ENCODE measurements at places on chromosomes 1 and 21.

- DNase-seq, result no peak
These were observed 177.6 kb upstream of the HMCN1 start for GRCh38 chr1:185556561-185556960.

DNA sequence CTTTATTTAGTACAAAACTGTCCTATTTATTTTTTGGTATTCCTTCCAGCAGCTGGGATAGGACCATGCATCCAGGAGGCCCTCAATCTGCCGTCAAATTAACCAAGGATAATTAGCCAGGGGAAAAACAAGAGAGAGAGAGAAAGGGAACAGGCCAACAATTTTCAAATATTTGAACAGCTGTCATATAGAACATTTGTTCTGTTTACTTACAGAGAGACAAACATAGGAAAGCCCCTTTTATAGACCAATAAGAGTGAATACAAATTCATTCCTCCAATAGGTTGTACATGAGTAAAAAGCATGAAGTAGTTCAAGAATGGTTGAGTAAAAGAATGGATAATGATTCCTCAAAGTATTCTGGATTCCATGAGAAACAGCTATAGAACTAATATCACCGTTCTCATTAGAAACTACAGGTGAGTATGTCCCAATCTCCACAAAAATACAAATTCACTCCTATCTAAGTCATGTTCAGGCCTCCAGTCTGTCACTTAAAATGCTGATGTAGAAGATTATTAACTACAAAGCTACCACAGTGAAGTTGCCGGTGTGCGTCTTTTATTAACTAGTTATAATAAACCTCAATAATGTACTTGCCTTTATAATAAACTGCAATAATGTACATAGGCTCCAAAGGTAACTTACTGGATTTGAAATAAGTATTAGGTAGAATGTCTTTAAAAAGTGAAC, 64.8 kb upstream of the GNG4 start:
- peak; percentile 79 for DNase-seq

GRCh38 chr1:3251099-3251806, 182.2 kb downstream of the PRDM16 start:
- DNase-seq, result no peak

- DNase-seq, result no peak
These were observed 200.7 kb upstream of the POU3F1 start for GRCh38 chr1:38246955-38247952.

DNA sequence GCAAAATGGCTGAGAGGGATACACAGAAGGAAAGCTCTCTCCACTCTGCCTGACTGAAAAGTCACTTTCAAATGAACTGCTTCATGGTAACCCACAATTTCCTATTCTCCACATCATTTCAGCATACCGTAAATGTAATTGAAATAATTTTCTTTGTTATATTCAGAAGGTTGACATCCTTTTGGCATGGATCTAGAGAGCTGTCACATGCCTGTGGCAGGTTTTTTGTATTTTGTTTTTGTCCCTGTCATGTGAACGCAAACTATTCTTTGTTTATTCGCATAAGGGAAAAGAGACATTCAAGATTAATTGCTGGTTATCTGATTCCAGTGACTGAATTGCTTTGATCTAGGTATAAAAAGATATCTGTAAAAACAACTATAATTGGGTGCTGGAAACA, 1808.1 kb downstream of the NCAM2 start:
- no peak for DNase-seq

DNA sequence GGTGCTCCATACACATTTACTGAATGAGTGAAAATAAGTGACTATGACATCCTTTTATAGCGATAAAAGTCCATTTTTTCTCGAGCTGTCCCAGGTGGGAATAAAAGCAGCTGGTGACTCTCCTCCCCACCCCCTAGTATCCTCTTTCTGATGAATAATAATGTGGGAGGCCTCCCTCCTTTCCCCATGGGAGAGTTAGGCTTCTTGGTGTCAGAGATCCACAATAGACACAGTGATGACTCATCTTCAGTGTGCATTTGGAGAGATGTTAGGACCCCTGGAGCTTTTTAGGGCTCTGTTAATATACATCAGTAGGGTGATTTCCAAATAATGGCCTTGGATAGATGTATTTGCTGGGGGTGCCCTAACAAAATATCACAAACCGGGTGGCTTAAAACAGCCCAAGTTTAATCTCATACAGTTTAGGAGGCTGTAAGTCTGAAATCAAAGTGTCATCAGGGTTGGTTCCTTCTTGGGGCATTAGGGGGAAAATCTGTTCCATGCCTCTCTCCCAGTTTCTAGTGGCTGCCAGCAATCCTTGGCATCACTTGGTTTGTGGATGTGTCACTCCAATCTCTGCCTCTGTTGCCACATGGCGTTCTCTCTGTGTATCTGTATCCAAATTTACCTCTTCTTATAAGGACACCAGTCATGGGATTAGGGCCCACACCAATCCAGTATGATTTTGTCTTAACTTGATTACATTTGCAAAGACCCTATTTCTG, 4.4 kb upstream of the PHC2 start:
- no peak for DNase-seq

GRCh38 chr1:34843392-34844251, 15.9 kb downstream of the SMIM12 start:
- DNase-seq, result no peak

- DNase-seq, result no peak
These were observed 84.6 kb upstream of the SERBP1 start for GRCh38 chr1:67514786-67515185.

DNA sequence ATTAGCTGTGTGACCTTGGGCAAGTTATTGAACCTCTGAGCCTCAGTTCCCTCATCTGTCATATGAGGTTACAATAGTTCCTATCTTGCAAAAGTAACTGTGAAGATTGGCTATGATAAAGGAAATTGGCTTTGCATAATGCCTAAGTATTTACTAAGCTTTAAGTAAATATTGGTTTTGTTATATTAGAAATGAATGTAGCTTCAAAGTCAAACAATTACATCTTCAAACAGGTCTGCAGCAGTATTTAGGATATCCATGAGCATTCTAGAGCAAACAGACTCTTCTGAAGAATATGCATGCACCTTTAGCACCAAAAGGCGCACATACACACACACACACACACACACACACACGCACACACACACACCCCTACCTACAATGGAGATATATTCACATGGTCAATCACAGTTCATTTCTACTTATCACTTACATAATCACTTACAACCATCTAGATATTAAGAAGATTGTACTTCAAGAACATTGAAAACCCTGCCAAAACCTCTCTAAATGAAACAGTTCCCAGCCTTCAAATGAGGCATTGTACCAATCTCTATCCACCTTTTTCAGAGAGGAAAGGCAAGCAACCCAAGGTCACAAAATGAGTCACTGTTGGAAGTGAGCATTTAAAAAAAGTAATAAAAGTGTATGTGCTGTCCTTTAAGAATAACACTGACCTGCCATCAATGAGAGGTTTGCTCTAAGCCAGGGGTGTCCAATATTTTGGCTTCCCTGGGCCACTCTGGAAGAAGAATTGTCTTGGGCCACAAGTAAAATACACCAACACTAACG, 13.4 kb upstream of the FAM43B start:
- DNase-seq, result no peak

DNA sequence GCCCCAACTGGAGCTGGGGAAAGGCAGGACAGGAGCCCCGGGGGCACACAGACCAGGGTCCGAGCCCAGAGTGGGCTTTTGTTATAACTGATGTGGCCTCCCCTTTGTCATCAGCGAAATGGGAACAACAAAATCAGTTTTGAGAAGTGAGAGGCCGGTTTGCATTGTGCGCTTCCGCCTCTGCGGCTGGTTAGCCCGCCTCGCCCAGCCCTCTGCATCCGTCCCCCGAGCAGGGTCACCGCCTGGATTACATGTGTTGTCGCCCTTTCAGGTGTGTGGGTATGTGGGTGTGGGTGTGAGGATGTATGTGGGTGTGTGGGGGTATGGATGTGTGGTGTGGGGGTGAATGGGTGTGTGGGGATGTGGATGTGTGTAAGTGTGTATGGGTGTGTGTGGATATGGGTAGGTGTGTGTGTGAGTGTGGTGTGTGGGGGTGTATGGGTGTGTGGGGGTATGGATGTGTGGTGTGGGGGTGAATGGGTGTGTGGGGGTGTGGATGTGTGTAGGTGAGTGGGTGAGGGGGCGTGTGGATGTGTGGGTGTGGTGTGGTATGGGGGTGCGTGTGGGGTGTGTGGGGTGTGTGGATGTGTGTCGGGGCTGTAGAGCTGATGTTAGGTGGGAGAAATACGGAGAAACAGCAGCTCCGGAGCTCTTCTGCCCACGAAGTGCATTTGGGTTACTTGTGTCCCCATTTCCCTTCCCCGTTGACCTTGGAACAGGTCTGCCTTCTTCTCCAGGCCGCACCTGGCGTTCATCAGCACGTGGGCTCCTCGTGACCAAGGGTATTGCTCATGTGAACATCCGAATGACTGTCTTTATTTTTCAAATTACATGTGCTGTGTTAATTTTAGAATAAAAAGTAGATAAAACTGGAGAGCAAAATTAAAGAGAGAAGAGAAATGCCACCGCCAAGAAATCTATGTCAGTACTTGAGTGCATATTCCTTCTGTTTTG, 67.6 kb downstream of the FHAD1 start:
- no peak for DNase-seq

- no peak for DNase-seq
These were observed 184.6 kb downstream of the APP start for GRCh38 chr21:25985990-25986389.

DNA sequence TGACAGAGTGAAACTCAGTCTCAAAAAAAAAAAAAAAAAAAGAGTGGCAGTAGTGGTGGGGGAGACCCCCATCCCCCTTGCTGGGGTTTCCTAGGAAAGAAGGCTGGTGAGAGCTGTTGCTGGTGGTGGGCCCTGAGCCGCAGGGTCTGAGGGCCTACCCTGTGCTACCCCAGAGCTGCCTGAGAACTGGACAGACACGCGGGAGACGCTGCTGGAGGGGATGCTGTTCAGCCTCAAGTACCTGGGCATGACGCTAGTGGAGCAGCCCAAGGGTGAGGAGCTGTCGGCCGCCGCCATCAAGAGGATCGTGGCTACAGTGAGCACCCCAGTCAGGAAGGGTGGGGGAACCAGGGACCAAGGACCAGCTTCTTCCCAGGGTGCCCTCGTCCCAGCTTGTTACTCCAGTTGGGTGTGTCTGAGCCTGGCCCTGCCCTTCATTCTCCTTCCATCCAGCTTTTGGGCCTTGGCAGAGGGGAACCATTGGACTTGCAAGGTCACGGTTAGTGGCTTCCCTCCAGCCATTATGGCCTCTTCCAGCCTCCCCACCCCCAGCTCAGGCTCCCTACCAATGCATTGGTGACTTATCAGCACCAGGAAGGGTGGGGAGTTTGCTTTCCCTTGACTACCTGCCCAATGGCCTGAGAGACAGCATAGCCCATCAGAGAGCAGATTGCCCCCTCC, 10.5 kb downstream of the LDLRAP1 start:
- no peak for DNase-seq

DNA sequence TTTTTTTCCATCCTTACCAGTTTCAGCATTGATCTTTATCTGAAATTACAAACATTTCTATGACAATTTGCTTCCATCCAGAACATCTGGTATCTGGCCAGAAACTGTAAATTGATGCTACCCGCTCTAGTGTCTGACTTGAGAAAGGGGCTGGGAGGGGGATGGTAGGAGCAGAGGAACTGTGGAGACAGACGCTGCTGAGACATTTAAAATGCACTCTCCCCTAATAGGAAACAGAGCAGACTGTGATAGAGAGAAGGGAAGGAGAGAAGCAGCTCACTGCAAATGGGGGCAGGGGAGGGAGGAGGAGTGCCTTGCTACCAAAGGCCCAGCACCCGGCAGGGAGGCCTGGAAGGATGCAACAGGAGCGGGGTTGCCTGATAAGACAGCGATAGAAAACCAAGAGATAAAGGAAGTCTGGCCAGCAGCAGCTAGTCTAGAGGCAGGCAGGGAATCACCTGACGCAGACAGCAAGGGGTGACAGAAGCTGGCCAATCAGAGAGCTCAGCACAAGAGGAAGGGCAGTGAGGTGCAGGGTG, 195.5 kb upstream of the NFIA start:
- no peak for DNase-seq

GRCh38 chr1:219726480-219727272, 113.8 kb upstream of the ZC3H11B start:
- DNase-seq, result no peak

DNA sequence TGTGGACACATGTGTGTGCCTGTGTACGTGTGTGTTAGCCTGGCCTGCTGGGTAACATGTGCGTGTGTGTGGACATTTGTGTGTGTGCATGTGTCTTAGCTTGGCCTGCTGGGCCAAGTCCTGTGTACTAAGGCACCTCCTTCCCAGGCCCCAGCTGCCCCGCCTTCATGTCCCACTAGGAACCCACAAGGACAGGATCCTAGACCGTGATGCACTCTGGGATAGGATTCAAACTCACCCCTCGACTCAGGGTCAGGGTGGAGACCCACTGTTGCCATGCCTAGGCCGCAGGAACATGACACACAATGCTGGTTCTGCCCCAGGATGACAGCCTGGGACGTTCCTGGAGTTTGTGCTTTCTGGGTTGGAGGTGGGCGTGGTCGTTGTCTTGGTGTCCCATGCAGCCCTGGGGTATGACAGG, 89.9 kb upstream of the TMPRSS2 start:
- no peak for DNase-seq

DNA sequence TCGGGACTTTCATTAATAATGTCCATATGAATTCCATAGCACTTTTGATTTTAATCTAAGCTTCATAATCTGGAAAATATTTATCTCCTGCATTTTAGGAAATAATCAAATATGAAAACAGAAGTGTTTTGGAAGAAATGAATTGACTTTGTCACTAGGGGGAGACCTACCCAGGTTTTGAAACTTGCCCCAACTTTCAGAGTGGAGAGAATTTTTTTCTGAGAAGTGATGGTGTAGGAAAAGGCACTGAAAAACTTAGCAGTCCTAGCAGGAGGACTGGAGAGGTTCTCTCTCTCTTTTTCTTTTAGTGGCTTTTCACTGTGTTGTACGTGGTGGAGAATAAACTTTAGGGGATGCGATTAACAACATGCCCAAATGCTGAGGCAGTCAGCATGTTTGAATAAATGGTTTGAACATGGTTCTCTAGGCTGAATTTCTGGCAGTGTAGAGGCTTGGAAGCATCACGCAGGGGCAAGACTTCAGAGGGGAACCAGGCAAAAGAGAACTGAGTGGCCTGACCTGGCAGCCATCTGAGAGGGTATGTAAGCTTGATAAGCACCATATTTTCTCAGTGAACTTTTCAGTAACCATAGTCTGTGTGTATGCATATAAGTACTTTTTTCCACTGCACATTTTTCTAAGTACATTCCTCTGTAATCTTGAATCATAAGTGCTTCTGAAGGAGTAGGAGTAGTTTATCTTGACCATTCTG, 68.3 kb upstream of the NEK7 start:
- no peak for DNase-seq

DNA sequence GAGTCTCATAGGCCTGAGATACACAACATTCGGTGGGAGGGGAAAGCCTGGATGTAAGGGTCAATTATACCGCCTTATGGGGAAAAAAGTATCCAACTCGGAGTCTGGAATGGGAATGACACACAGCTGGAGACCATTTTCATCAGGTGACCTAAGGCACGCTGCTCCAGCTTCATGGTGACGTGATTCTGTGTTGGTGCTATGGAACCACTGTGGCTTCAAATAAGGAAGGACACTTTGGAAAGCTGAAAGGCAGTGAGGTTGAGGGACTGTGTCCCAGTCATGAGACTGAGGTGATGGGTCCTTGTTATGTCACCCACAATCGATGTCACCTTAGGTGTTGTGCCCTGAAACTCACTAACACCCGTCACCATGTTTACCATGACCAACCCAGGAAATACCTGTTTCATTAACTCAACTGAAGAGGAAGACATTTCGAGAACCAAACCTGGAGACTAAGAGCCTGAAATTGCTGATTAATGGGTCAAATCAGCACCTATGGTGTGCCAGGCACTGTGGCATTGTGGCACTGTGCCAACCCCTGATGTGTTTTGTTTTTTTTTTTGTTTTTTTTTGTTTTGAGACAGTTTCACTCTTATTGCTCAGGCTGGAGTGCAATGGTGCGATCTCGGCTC, 54.5 kb downstream of the IRF2BP2 start:
- no peak for DNase-seq

- DNase-seq, result no peak
These were observed 16.5 kb upstream of the ADGRB2 start for GRCh38 chr1:31780632-31781031.
